Stimulated activated CD8-positive, alpha-beta memory T cell treated with anti-CD3 and anti-CD28 coated beads, Interleukin-7, amount 100 ng/mL, for 48 hours (primary cell): ENCODE measurements at places on chromosomes 11 and 22.

GRCh38 chr11:30543066-30543465 is 43.1 kb downstream of the MPPED2 start:
- no peak for DNase-seq

DNA sequence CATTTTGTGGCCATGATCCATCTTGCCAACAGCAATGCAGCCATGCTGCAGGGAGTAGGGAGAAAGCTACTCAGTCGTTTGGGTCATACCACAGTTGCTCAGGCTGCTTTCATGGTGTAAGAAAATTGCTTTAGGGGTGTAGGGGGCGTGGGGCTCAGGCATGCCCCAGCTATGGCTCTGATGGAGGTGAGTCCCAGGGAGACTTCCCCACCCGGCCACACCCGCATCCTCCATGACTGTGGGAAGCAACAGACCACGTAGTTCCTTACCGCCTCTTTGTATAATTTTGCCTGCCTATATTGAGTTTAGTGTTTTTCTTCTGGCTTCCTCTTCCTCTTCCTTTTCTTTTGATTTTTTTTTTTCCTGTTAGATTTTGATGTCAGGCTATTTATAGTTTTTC is 58.8 kb downstream of the SPECC1L start:
- DNase-seq: no peak

GRCh38 chr11:30876663-30877396 is 290.7 kb upstream of the MPPED2 start:
- DNase-seq: no peak

- no peak for DNase-seq
These were observed 152.3 kb downstream of the INSC start for GRCh38 chr11:15266999-15267398.

DNA sequence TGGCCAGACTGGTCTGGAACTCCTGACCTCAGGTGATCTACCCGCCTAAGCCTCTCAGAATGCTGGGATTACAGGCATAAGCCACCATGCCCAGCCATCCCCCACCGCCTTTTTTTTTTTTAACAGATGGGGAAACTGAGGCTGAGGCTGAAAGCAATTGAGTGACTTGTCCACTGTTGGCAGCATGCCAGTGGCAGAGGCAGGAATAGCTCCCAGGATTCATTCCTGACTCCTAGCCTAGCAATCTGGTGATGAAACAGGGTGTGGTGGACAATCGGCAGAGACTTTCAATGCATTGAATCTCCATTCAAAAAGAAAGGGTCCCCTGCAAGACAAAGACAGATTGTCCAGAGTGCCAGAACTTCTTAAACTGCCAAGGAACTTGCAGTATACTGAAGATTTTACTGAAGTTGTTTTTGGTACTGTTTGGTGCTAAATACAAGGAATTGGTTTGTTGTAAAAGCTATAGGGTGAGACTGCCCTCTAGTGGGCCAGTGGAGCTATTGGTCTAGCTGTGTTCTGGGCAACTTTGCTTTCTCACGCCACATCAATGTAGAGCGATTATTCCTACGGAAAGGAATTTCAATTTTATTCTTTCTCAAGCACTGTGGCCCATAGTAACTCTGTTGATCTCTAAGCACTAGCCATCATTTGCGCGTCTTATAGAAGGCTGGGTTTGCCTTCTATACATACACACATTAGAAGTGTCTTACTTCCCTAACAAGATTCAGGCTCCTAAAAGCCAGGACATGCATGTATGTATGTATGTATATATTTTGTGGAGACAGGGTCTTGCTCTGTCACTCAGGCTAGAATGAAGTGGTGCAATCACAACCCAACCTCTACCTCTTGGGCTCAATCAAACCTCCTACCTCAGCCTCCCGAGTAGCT is 21.0 kb downstream of the C22orf31 start:
- peak; percentile 21 for DNase-seq

- no peak for DNase-seq
These were observed 7.7 kb downstream of the SLC37A2 start for GRCh38 chr11:125070699-125071254.

DNA sequence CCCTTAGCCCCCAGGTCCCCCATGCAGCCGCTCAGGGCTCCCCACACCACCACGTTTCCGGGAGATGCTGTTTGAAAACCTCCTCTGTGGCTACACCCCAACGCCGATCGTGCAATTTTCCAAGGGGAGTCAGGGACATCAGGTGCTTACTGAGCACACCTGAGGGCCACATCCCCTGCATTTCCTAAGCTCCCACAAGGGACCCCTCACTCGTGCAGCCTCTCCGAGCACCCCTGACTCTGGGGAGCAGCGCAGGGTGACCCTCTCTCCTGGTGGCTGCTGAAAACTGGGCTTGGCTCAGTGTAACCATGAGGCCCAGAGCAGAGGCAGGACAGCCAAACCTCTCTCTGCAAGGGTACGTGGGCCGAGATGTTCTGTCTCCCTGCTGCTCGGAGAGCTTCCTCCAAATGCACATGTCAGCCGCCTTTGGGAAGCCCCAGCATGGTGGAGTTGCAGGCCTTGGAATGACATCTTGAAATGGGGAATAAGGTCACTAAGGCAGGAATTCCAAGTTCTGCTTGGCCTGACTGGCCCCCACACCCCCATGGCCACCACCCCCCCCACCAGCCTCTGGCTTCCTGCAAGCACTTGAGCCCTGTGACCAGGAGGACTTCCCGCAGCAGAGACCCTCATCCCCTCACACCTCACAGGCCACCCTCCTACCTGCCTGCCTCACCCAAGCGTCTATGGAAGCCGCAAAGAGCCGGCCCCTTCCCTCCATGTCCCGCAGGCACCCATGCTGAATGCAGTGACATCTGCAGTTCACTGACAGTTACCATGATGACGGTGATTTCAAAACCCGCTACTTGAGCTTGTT is 257.4 kb downstream of the BRD1 start:
- DNase-seq: no peak

DNA sequence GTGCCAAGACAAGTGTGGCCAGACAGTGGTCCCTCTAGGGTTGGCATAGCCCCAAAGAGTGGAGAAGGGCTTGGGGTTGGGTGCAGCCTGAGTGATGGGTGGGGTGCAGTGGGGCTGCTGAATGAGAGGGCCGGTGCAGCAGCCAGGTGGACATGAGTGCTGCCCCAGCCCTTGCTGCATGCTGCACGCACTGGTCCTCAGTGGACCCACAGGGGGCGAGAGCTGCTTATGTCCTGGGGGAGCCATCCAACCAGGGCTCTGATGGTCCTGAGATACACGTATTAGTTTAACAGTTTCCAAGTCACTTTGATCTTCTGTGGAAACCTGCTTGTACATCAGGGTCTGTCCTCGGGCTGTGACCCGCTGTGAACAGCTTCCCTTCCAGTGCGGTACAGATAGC is 23.9 kb upstream of the ACR start:
- no peak for DNase-seq

GRCh38 chr11:57515332-57516060 is at the start of gene SLC43A1:
SLC43A1 (minus strand) TSS chr11:57515702; CDS start chr11:57514111, 1,591 bp downstream.
- DNase-seq: no peak

- DNase-seq: no peak
These were observed 2.6 kb upstream of the SMDT1 start for GRCh38 chr22:42076764-42077485.

- no peak for DNase-seq
These were observed 1038.5 kb downstream of the OPCML start for GRCh38 chr11:132493801-132494200.

GRCh38 chr11:31645747-31646146 is 136.2 kb downstream of the ELP4 start:
- no peak for DNase-seq

- DNase-seq: no peak
These were observed 126.3 kb downstream of the ARHGAP8 start for GRCh38 chr22:44878483-44879300.

DNA sequence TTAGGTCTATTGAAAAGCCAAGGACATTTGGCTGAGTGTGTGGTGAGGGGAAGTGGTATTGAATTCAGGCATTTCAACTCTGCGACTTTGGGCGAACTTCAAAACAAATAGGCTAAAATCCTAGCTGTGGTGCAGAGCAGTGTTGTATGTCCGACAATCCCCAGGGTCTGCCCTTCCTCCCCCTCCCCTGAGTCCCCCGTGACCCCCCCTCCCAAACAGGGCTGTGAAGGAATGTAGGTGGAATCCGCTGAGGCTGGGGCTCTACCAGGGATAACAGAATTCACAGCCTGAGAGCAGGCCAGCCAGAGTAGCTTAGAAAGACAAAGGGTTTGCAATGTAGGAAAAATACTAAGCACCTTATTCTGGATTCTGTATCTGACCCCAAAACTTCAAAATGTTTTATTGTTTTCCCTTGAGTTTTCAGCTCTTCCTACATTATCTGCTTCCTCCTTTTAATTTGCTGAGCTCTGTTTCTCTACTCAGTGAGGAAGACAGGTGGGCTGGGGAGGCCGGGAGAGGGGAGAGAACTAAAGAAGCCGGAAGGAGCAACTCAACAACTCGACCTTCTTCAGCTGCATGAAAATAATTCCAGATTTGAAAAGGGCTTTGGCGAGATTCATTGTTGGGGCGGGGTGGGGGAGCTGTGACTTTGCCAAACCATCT is 315.2 kb downstream of the BLID start:
- DNase-seq: no peak

DNA sequence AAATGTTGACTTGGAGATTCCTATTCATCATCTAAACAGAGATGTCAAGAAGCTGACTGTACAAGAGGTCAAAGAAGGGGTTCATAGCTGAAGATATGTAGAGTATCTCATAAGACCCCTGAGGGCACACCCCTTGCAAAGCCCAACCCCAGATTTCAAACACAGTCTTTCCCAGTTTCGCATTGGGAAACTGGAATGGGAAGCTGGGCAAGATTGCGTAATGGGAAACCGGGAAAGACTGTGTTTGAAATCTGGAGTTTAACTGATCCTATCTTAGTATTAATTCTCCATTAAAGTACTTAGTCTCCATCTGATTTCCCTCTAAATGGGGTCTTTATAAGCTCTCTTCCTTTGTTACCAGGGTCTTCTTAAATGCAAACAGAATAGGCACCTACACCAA is 99.5 kb downstream of the FAM76B start:
- DNase-seq: no peak

DNA sequence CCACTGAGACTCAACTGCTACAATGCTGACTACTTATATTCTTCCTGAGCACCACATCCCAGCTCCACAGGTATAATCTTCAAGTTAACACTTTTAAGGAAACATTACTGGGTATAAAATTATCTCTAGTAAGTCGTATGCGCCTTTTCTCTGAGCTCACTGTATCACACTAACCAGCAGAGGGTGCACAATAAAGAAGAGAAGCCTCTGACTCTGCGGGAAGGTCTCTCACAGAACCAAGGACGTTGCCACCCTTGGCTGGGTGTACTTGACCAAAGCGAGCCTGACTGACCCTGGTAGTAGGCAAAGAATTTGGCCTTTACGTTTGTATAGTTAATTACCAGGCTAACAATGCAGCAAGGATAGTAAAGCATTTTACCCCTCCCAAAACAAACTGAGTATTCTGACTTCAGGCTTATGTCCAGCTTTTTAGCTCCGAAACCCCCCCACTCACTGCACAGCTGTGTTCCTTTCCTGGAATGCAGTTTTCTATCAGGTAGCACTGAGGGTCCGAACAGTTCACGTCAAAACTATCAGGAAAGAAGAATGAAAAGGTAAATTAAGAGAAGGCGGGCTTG is at the start of gene BTBD18:
TSS of gene BTBD18 (minus strand) at position 144 of the 578 bp plus-strand sequence. CDS start 631 bp downstream, outside the sequence.
- DNase-seq: no peak

GRCh38 chr11:62925308-62925707 is 4.1 kb upstream of the CHRM1 start:
- no peak for DNase-seq

DNA sequence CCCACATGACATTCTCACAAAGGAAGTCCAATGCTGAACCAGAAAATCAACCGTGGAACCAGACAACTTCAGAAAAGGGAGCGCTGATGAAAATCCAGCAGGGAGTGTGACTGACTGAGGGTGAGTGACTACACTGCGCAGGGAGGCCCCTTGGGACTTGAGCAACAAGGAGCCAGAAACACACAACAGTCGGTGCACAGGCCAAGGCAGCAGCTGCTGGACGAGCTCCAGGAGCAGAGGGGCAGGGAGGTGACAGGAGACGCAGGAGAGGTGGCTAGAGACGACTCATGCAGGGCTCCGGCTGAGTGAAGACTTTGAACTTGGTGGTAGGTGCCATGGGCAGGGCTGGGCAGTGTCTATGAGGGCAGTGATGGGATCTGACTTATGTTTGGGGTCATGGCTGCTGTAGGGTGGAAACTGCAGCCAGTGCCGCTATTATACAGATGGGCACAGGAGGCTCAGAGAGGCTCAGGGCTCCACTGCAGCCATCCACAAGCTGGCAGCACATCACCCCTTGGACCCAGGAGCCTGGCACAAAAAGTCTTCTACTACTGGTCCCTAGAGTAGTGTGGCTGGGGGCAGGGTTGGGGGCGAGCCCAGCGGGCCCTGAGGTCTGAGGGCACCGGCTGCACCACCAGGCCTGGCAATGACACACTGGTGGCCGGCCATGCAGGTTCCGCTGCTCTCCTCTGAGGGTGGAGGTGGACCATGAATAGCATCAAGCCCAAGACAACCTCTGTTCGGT is 10.3 kb upstream of the FADD start:
- DNase-seq: no peak

DNA sequence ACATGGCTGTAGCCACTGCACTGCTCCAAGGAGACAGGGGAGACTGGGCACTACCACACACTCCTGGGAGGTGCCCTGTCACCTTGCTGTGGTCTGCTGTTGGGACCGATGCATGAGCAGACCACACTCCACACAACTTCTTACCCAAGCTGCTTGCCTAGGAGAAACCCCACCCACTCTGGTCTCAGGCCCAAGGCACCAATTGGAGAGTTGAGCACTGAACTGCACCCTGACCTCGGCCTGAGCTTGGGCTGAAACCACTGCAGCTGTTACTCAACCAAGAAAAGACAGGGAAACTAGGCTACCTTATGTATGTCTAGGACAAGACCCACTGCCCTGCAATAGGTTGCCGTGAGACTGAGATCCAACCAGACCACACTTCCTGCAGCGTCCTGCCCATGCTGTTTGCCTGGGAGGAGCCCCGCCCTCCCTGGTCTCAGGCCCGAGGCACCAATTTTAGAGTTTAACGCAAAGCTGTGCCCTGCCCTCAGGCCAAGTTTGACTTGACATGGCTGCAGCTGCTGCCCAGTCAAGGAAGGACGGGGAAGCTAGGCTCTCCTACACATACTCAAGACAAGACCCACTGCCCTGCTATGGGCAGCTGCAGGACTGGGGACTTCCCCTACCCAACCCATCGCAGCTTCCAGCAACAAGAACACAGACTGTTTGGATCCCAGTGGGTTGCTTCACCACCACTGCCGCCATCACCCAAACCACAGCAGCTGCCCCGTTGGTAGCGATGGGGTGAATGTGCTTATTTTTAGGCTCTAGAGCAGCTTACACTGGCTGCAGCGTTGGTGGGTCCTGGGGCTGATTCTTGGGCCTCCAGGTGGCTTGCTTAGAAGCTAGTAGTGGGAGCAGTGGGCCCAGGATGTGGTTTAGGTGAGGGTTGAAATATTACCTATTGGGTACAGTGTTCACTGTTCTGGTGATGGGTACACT is 66.8 kb downstream of the BRD1 start:
- DNase-seq: no peak
